Motor neuron (in vitro differentiated cells): ENCODE measurements at places on chromosomes 2 and 18.

GRCh38 chr2:40343902-40344301 lies 108.0 kb downstream of the SLC8A1 start:
- ATAC-seq = no peak

GRCh38 chr2:221758076-221758475 lies 186.0 kb upstream of the EPHA4 start:
- no peak for ATAC-seq

GRCh38 chr2:148824190-148824589 lies 50.8 kb upstream of the KIF5C start:
- no peak for ATAC-seq

DNA sequence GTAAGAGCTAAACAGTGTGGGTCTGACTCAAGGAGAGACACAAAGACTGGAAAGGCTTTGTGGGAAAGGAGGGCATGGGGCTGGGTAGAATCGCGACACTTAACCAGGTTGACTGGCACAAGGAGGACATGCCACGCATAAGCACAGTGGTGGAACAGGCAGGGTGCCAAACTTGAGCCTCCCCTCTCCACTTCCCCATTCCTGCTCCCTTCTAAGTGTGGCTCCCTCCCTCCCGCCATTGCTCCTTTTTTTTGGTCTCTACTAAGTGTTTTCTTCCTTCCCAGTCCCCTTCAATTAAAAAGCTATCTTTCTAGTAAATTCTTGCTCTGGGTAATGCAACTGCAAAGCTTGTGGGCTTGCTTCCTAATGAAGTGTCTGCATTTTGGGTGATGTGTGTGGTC lies 40.3 kb upstream of the ZFP36L2 start:
- ATAC-seq = no peak

GRCh38 chr2:241061275-241061674 lies 40.8 kb downstream of the MTERF4 start:
- no peak for ATAC-seq

GRCh38 chr2:47598476-47598875 lies 184.5 kb upstream of the MSH6 start:
- ATAC-seq = no peak

- ATAC-seq = no peak
Measured at GRCh38 chr2:187544371-187545080, 9.7 kb downstream of the TFPI start.

DNA sequence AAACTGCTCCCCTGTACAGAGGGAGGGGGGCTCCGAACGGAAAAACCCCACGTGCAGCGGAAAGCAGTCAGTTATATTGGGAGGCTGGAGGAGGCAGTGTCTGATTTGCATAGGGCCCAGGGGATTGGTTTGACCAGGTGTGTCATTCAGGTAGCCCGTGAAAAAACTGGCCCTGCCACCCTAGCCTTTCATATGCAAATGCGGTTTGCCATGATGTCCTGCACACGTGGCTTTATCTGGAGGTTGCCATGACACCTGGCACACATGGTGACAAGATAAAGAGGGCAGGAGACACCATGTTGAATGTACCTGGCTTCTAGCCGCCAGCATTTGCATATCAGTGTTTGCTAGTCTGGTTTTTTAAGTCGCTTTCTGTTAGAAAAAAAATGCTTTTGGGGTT lies 20.5 kb downstream of the SLC25A52 start:
- no peak for ATAC-seq

- ATAC-seq = peak; percentile 75
Measured at GRCh38 chr2:240579771-240580614, 6.5 kb upstream of the CAPN10 start.

GRCh38 chr2:223880796-223881195 lies 43.4 kb upstream of the AP1S3 start:
- ATAC-seq = no peak

GRCh38 chr18:78722929-78723710 lies 256.5 kb upstream of the SALL3 start:
- peak; percentile 25 for ATAC-seq

DNA sequence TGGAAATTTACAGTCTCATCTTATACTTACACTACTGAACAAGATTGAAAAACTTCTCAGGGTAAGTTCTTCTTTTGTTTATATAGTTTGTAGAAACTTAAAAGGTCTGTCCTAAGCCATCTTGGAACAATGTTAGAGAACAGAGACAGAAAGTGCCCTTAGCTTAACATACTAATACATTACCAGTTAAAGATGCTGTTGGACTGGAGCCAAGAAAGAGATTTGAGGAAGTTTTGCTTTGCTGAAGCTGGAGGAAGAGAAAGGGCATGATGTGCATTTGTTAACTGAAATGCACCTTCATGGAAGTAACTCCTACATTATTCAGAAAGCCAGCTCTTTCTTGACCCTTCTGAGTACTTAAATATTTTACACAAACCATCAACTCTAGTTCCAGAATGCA lies 66.5 kb upstream of the TNFRSF11A start:
- no peak for ATAC-seq

- no peak for ATAC-seq
Measured at GRCh38 chr2:184402381-184402780, 195.9 kb upstream of the ZNF804A start.

DNA sequence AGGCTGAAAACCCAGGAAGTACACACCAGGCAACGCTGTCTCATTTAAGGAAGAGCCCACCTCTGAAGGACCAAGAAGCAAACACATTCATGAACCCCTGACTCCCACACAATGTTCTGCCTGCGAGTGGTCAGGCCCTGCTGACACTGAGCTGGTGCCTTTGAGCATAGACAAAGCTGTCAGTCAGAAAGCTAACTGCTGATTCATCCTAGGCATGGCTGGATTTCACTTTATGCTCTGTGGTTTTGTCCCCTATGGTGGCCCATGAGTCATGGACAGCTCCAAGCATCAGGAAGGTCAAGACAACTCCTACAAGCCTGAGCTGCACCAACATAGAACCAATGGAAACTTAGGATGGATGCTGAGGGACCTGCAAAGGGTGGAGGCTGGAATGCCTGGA lies 78.9 kb downstream of the UXS1 start:
- peak; percentile 95 for ATAC-seq

- ATAC-seq = no peak
Measured at GRCh38 chr18:51721388-51721787, 523.9 kb upstream of the MEX3C start.

GRCh38 chr2:79860228-79861058 lies 347.6 kb downstream of the CTNNA2 start:
- ATAC-seq = peak; percentile 86

DNA sequence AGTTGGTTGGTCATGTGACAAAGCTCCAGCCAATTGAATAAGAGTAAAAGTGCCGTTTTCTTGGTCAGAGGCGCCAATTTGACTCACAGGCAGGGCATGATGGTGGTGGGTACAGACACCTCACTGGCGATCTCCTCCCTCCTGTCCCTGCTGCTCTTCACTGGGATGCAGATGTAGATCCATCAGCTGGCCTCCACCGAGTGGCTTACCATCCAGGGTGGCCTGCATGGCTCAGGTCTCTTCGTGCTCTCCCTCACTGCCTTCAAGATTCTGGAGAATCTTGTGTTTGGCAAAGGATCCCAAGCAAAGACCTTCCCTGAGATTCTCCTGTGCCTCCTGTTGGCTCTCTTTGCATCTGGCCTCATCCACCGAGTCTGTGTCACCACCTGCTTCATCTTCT lies 12.9 kb downstream of the SIX2 start:
- ATAC-seq = no peak

DNA sequence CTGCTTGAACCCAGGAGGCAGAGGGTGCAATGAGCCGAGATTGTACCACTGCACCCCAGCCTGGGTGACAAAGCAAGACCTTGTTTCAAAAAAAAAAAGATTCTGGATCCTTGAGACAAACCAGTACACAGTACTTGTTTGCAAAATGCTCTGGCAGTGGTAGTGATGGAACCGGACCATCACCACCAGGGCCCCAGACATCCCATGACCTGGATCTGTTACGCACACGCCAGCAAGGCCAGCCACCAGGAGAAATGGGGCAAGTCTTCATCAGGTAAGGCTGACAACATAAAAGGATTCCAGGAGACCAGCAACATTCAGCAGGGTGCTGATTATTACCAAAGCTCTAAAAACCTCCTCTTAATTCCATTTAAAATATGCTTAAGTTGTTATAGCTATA lies 35.5 kb downstream of the TBC1D8 start:
- ATAC-seq = no peak

GRCh38 chr18:70250781-70251180 lies 38.1 kb upstream of the SOCS6 start:
- ATAC-seq = no peak

DNA sequence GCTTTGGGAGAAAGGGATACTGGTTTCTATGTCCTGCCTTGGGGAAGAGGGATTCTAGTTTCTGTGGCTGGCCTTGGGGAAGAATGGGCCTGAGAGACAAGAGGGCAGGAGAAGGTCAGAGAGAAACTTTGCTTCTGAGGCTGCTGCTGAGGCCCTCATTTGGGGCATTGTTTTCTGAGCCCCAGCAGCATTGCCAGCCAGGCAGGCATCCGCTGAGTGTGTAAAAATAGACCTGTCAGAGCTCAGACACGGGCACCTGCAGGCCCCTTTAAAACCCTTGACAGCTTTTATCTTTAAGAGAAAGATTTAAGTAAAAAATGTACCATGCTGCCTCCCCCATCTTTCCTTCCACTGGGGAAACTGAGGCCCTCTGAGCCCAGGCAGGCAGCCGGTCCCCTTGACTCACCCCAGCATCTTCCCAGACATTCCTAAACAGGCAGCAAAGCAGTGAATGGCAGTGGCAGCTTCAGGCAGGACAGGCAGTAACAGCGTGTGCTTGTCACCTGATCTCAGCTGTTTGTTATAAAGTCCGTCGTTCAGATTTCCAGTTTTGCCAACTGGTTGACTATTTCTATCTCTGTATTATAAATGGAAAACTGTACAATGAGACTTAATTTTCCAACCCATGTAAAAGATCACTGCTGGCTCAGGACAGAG lies 27.6 kb downstream of the MLPH start:
- peak; percentile 18 for ATAC-seq

DNA sequence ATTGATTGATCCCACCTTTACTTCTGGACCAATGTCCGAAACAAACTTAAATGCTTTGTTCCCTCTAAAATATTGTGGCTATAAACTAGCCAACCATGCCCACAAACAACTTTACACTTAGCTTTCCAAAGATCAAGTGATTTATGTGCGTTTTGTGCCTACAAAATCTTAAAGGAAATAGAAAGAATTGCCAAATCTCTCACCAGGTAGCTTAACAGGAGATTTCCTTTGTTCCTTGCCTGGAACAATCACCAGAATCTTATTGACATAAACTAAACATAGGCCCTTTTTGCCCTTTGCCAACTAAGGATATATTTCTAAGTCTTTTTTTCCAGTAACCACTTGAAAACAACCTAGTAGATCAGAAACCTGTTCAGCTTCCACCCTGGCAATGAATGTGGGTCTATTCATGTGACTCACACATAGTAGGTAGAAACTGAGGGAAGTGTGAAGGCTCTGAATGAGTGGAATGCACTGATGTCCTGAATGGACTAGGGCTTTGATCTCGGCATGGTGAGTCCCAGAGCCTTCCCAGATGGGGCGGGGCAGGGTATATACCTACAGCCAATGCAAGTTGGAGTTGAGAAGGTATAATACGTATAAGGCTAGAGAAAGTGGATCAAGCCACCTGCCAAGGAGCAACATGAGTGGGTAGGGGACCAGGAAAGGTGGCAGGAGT lies 94.6 kb upstream of the PPP1CB start:
- ATAC-seq = no peak

DNA sequence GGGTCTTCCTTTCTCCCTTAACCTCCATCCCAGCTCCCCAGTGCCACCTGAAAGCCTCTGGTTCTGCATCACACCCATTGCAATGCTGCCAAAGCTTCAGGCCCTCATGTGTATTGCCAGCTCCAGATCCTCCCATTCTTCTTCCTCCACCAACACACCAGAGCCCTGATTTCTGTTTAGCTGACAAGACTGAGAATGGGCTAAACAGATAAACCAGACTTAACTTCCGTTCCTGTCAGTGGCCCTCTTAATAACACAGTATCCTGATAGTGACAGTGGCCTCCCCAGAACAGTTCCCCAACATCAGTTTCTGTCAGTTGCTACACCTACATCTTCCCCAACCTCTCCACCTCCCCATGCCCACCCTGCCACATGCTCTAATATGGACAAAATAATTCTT lies 31.3 kb upstream of the C1D start:
- ATAC-seq = no peak

DNA sequence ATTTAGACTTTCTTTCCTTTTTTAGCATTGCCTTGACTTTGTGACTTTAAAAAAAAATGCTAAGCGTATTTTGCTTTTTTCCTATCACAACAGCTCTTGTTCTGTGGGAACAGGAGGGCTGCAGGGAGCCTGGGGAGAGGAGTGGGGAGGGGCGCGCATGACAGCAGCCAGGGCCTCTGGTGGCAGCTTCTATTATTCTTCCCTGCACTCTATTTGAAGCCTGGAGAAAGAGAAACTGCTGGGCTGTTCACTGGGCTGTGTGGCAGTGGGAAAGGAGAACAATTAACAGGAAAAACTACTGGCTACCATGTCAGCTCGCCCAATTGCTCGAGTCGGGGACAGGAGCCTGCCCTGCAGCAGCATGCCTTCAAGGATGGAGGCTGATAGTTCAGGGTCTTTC lies 119.0 kb upstream of the ZBTB14 start:
- peak; percentile 95 for ATAC-seq

- no peak for ATAC-seq
Measured at GRCh38 chr18:75507636-75508035, 80.1 kb upstream of the SMIM21 start.

DNA sequence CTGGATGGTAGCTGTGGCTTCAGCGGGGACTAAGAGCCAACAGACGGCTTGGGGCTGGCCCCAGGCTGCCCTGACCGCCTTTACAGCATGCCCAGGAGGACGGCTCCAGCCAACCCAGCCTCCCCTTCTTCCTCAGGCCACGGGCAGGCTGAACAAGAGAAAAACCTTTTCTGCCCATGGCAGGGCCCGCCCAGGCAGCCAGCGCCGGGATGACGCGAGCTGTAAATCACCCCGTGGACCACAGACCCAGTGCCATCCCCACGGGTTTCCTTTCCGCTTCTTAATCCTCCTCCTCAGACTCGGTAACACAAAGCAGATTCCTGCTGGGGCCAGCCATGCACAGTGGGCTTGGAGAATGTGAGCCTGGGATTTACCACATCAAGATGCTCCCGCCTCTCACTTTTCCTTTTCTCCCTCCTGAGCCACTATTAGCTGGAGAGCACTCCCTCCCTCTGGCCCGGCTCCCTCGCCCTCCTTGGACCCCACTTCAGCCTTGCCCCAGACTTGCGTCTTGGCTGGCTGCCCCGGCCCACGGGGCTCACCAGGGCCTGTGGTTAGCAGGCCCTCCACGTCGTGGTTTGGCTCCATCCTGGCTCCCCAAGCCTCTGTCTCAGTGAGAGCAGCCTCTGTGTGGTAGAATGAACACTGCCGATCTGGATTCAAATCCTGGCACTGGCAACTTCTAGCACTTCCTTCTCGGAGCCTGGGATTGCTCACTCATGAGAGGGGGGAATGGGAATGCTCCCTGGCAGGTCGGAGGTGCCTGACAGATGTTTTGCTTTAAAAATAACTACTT lies 31.4 kb downstream of the ATOH8 start:
- peak; percentile 17 for ATAC-seq

DNA sequence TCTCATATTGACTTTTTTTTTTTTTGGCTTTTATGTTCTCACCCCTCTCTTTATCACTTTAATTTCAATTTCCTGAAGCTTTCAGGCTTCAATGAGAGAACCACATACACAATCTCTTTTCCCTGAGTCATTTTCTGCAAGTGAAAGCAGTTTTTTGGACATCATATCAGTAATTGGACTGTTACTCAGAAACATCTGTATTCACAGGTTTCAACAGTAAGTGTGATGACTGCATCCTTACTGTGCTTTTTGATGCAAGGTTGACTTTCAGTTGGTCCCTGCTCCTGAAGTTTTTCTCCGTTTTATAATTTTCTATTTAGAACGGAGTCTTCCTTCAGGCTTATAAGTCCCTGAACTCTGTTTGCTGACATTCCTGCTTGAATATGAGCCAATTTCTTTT lies 70.5 kb upstream of the CCBE1 start:
- ATAC-seq = no peak

GRCh38 chr2:59947917-59948541 lies 605.4 kb downstream of the BCL11A start:
- ATAC-seq = no peak
